Stimulated activated CD8-positive, alpha-beta memory T cell treated with anti-CD3 and anti-CD28 coated beads, Interleukin-15, amount 100 ng/mL, for 48 hours (primary cell): ENCODE measurements at places on chromosomes 6 and 20.

DNA sequence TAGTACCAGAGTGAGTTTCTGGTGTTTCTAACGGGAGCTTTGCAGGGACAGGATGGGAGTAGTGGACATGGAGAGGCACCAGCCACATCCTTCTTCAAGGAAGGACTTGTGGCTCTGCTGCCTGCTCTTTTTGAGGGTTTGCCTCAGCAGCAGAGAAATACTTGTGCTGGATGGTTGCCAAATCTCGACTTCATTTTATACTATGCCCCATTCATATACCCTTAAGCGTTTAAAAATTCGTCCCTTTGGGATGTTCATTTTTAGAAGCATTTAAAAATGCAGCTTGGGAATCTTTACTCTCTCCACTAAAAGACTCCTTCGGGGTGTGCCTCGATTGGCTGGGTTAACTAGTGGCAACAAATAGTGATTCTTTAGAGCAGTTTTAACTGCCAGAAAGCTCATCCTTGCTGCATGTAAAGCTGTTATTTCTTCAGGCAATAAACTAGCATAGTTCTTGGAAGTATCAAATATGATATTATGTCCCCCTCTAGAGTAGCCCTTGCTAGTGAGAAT is 126.5 kb upstream of the B3GAT2 start:
- no peak for DNase-seq

- DNase-seq = no peak
Observed at GRCh38 chr6:34674268-34674639, 22.3 kb downstream of the ILRUN start.

GRCh38 chr20:24095756-24096155 is 107.2 kb upstream of the GGTLC1 start:
- DNase-seq = no peak

DNA sequence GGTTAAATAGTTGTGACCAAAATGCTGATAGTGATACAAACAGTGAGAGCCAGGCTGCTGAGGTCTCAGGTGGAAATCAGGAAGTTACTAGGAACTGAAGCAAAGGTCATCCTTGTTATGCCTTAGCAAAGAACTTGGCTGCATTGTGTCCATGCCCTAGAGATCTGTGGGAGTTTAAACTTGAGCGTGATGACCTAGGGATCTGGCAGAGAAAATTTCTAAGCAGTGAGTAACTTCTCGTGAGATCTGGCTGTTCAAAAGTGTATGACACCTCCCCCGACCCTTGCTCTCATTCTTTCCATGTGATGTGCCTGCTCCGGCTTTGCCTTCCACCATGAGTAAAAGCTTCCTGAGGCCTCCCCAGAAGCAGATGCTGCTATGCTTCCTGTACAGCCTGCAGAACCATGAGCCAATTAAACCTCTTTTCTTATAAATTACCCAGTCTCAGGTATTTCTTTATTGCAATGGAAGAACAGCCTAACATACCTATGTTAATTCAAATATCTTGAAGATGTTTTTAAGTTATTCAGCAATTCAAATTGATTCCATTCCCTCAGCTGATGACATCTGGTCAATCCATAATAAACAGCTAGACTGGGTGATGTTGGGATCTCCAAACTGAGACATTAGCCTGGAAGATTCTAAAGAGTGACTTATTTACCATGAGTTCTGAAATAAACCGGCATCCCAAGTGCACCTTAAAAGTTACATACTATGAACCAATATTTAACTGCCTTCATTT is 33.8 kb downstream of the KIF16B start:
- no peak for DNase-seq

DNA sequence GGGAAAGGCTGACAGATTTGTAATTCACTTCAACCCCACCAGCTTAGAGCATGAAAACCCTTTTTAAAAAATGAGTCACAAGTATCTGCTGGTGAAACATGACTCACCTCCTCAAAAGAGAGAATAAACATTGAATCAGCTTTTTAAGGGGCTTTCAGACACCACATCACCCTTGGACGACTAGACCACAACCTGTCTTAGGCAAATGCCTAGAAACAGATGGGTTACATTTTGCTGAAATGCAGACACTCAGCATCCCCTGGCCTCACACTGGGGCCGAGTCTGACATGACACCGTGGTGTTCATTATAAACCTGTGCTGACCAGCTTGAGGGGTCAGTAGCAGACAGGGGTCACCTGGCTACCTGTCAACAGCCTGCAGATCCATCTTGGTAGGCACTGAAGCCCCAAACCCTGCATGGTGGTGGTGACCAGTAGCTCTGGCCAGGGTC is 175.3 kb upstream of the CST7 start:
- DNase-seq = peak; percentile 10

DNA sequence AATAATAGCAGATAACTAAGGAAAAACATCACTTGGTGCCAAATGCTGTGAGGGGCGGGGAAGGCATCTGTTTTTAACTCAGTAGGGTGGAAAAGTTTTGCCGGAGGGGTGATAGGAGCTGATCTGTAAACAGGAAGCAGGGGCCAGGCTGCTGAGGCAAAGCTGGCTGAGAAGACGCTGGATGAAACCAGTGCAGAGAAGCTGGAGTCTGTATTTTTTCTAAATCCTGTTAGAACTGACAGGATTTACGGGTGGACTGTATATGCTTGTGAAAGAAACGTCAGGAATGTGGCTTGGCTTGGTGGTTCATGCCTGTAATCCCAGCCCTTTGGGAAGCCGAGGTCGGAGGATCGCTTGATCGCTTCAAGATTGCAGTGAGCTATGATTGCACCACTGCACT is 5.6 kb downstream of the PCMTD2 start:
- DNase-seq = no peak
